NCI-H1105 treated with DMSO at 0.1 percent for 48 hours (cell line): ENCODE measurements at places on chromosomes 12 and 14.

DNA sequence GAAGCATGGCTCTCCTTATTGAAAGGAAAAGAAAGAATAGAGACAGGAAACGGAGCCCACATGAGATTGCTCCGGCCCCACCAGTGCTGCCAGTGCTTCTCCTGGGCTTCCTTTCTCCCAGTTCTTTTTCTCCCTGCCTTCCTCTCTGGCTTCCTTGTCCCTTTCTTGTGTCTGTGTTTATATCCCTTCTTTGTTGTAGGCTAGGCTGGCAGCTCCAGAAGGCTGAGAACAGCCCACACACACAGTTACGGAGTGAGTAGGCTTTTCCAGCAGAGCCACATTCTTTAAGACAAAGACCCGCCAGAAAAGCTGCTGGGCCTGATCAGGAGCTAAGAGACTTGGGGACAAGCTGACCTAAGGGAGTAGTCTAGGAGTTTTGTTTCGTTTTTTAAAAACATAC is 13.0 kb downstream of the CIPC start:
- no peak for DNase-seq

DNA sequence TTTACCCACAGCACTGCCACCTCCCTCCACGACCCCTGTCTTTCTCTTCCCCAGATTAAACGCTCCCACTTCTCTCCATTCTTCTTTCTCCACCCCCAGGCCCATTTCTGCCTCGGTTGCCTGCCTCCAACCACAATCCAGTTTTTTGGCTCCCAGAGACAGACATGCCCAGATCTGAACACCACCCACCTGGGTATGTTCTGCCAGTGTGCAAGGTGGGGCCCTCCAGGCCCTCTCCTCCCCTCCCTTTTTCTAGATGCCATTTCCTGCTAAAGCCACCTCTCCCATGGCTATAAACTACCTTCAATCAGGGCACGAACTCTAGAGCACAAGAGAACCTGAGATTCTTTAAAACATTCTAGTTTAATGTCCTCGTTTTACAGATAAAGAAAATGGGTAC is 63.3 kb downstream of the IRF2BPL start:
- DNase-seq = no peak

DNA sequence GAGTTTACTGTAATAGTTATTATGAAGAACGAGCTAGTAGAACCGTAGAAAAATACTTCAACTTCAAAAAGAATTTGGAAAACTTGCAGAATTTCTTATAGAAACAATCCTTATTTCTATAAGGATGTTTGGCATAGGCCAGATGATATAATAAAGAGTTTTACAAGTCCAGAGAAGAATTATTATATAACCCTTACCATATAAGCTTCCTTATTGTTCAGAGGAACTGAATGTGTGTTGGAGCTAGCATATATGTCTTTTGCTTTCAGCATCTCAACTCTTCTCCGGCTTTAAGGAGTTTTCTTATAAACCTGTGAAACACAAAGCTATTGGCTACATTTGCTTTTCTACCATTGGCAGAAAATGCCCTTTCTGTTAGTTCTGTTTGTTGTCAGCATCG is 178.0 kb upstream of the E2F7 start:
- no peak for DNase-seq

GRCh38 chr14:98721061-98721460 is 550.9 kb downstream of the BCL11B start:
- DNase-seq = no peak

GRCh38 chr12:111244673-111245072 is 124.2 kb downstream of the PHETA1 start:
- no peak for DNase-seq

DNA sequence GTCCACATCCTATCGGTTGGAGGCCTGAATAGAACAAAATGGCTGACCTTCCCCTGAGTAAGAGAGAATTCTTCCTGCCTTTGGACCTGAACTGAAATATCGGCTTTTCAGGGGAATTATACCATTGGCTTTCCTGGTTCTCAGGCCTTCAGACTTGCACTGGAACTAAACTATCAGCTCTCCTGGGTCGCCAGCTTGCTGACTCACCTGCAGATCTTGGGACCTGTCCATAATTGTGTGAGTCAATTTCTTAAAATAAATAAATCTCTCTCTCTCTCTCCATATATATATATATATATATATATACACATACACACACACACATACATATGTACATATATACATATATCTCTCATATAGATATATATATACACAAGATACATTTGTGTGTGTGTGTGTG is 41.6 kb downstream of the KCNK10 start:
- DNase-seq = no peak

- no peak for DNase-seq
Measured at GRCh38 chr12:124715121-124715990, 147.9 kb upstream of the NCOR2 start.

GRCh38 chr14:87813211-87813610 is 179.8 kb downstream of the GALC start:
- peak; percentile 81 for DNase-seq

DNA sequence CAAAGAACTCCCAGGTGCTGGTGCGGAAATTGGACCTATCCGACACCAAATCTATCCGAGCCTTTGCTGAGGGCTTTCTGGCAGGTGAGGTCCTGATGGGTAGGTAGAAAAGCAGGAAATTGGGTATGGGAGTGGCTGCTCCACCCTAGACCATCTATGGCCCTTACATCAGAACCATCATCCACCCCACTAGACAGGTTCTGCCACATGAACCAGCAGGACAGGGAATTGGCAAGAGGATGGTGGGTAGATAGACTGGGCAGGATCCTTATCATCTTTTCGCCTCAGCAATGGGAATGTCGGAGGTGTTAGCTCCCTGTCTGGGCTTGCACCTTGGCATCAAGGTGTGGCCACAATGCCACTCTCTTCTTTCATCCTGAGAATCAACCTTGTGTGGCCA is 23.5 kb downstream of the RDH12 start:
- DNase-seq = no peak

- DNase-seq = peak; percentile 91
Measured at GRCh38 chr14:105193916-105194782, 13.0 kb upstream of the NUDT14 start.

DNA sequence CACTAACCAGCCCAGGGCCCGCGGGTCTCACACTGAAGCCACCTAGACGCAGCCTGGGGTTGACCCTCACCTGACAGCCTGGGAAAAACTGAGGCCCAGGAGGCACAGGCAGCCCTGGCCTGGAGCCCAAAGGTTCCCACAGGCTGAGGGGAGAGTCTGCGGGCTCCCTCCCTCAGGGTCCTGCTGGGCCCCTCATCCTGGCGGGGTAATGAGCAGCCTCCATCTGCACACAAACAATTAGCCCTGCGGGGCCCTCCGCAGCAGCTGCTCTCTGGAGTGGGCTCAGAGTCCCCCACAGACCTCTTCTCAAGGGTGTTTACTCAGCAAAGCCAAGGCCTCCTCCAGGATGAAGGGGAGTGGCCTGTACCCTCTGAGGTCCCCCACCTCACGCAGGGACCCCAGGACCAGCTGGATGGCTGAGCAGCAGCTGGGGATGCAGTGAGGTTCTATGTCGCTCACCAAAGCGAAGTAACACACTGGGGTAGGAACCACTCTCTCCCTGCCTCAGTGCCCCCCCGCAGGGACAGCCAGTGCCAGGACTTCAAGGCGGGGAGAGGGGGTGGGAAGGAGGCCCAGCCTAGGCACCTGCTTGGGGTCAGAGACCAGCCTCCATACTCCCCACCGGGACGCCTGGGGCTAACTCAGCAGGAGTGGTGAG is 7.3 kb downstream of the AKT1 start:
- DNase-seq = peak; percentile 19

DNA sequence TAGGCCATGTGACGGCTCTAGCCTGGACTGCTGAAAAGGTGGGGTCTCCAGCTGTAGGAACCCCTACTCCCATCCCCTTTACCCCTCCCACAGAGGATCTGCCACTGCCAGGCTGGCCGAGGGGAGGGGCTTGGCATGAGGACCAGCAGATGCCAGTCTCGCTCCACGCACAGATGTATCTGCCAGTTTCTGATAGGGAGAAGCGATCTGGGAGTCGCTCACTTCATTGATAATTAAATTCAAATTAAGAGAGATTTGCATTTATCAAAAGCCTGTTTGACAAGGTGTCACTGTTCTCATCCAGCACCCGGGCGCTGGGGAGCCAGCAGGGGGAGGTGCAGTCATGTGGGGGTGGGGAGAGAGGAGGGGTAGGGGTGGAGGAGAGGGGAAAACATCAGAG is 217.6 kb upstream of the MYL2 start:
- no peak for DNase-seq

DNA sequence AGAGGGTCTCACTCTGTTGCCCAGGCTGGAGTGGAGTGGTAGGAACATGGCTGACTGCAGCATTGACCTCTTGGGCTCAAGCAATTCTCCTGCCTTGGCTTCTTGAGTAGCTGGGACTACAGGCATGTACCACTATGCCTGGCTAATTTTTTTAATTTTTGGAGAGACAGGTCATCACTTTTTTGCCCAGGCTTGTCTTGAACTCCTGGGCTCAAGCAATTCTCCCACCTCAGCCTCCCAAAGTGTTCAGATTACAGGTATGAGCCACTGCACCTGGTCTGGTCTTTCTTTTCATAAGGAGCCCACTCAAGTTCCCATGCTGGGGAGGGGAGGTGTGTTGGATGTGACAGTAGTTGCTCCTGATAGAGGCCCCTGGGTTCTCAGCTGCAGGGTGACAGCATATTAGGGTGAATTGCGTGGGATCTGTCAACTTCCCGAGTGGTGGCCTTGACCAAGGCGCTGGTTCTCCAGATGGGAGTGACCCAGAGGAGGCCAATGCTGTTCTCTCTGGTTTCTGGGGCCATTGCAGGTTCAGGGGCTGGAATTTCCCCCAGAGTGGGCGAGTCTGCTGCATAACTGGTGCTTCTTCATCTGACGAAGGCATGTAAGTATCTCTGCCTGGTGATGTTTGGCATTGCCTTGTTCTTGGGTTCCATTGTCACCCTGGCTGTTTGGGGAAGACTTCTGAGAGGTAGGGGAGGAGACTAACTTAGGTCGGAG is 52.4 kb upstream of the ESRRB start:
- no peak for DNase-seq

- no peak for DNase-seq
Measured at GRCh38 chr12:48750769-48751356, 34.4 kb upstream of the CCNT1 start.

DNA sequence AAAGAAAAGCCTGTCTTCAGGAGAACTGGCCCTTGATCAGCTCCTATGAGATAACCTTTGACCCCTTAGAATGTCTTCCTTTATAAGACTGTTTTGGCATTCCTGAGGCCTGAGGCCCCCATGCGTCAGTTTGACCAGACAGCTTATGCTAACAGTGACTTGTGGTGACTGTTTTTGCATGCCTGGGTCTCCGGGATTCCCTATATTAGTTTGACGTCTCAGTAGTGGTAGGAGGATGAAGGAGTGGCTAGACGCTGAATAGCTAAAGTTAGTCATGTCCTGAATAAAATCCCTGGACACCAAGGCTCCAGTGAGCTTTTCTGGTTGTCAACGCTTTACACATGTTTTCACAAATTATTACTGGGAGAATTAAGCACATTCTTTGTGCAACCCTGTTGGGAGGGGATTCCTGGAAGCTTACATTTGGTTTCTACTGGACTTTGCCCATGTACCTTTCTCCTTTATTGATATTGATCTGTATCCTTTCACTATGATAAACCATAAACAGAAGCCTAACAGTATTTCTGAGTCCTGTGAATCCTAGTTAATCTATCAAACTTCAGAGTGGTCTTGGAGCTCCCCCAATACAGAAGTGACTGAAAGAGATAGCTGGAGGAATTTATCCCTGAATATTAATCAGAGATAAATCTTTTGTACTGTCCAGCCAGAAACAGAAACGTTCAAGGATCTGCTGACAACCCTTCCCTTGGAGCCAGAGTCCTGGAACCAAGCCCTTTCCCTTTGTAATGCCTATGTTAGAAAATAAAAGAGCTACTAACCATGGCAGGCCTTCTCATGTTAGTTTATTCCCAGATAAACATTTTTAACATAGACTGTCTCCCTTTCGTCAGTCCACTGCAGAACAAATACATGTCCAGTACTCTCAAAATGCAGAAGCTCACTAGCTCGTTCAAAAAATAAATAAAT is 479.2 kb downstream of the RPS29 start:
- DNase-seq = no peak

GRCh38 chr12:111444925-111445725 is 39.4 kb downstream of the SH2B3 start:
- no peak for DNase-seq

- DNase-seq = no peak
Measured at GRCh38 chr12:71445071-71445470, 5.5 kb downstream of the LGR5 start.

DNA sequence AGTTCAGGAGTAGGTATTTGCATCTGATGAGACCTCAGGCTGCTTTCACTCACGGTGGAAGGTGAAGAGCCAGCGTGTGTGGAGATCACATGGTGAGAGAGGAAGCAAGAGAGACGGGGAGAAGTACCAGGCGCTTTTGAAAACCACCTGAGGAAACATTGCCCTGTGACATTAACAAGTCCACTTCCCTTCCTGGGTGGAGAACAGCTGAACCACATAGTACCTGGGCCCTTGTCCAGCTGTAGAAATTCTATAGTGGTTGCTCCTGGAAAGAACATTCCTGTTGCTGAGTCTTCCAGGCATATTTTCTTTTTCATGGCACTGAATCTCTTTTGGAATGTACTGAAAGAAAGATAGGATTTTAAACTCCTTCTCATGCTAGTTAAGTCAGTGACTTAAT is 87.3 kb upstream of the RIN3 start:
- no peak for DNase-seq

- no peak for DNase-seq
Measured at GRCh38 chr14:64966976-64967375, 5.2 kb downstream of the RAB15 start.

- no peak for DNase-seq
Measured at GRCh38 chr12:98422812-98423211, 92.6 kb upstream of the TMPO start.

- peak; percentile 71 for DNase-seq
Measured at GRCh38 chr14:86430853-86431252, 900.9 kb downstream of the FLRT2 start.

DNA sequence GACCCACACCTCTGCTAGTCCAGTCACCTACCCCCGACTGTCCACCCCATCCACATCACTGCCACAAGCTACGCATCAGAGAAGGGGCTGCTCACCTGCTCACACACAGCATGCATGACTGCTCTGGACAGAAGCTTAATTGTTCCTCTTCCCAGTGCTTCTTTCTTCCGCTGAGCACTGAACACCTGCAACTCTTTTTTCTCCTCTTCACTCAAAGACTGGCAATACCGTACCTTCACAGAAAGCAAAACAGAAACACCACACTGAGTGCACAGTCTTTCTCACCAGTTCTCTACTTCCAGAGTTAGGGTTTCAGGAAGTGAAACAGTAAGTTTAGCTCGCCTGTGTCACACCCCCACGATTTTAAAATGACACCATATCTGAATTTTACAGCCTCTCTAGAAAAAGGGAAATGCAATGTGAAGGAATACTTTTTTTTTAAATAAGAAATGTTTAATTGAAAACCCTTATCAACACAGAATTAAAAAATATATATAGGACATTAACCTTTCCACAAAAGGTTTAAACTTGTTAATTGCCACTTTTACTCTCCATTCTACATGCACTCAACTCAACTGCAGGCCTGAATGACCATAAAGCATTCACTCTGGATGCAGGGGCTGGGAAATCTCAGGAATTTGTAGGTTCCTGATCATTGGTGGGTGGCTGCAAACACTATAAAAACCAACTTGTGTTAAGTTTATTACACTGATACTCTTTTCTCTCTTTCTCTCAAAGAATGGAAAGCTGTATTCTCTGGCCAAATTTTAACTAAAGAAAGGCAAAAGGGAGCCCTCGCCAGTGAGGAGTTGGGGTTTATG is 120.0 kb downstream of the PRICKLE1 start:
- no peak for DNase-seq

GRCh38 chr14:99476864-99477263 is 3.8 kb downstream of the SETD3 start:
- DNase-seq = no peak
